SK-N-DZ (cell line): ENCODE measurements at places on chromosomes 6 and 20.

DNA sequence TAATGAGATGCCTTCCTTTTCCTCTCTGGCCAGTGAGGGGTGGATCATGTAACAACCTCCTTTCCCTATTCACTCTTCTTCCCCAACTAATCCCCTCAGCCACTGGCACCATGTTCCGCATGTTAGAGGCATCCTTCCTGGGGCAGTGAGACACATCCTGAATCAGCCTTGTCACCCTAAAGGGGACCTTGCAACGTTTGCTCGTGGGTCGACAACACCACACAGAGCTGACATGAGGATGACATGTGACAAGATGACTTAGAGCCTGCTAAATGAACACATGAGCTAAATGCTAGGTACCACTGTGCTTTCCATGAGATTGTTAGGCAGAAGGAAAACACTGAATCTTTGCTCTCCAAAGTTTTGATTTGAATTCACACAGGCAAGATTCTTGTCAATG, 129.2 kb downstream of the ATXN1 start:
- DNase-seq, result no peak

DNA sequence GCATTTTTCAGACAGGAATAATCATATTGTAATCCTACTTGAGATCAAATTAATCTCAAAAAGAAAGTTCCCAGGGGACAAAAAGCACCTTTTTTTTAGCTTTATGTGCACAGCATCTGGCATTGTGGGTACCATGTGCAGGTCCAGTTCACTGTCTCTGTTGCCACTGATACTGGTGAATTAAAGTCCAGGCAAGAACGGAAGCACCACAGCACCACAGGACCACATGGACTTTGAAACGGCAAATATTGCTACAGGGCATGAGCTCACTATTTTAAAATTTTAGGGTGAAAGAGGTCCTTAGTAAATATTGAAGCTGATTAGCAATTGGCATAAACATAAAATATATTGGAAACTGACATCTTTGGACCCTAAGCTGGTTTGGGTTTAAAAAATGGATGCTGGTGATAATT, 709.0 kb downstream of the EPM2A start:
- no peak for DNase-seq

DNA sequence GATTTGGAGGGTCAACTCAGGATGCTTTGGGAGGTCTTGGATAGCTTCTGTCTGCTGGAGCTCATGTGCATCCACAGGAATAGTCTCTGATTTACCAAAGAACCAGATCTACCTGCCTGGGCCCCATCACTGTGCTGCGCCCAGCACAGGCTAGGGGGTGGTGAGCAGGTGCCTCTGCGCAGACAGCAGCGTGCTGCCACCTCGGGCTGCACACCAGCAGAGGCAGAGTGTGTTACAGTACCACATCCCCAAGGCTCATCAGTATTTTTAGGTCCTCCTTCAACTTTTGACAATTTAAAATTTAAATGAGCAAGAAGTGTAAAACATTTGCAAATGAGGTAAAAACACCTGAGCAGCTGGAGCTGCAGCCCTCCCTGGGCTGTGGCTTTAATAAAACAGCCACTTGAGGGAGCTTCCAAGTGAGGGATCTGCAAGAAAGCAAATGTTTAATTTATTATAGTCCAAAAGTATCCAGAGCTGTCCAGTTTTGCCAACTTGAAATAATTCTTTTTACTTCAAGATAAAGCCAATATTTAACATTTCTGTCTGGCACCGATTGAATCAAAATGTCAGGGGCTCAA, 324.9 kb downstream of the ZFAND3 start:
- DNase-seq, result no peak

GRCh38 chr6:27726619-27727023, 185.6 kb downstream of the OR2B2 start:
- DNase-seq, result no peak

DNA sequence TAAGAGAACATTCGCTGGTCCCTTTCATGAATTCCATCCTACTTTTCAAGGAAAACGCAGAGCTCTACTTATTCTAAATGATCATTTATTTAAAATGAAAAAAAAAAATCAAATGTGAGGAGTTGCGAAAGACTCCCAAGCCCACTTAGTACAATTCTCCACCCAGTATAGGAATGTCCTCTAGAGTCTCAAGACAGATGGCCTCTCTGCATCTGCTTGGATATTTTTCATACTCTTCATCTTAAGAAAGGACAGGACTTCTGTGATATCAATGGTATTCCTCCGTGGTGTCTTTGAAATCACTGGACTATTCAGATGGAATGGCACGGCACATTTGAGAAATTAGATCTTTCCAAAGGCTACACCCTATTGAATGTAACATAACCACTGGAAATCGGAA, 107.1 kb downstream of the PTPRK start:
- DNase-seq, result no peak

- DNase-seq, result no peak
Observed at GRCh38 chr20:32970973-32971300, 33.3 kb downstream of the SUN5 start.

- no peak for DNase-seq
Observed at GRCh38 chr6:31874084-31874670, 4.6 kb downstream of the SLC44A4 start.

DNA sequence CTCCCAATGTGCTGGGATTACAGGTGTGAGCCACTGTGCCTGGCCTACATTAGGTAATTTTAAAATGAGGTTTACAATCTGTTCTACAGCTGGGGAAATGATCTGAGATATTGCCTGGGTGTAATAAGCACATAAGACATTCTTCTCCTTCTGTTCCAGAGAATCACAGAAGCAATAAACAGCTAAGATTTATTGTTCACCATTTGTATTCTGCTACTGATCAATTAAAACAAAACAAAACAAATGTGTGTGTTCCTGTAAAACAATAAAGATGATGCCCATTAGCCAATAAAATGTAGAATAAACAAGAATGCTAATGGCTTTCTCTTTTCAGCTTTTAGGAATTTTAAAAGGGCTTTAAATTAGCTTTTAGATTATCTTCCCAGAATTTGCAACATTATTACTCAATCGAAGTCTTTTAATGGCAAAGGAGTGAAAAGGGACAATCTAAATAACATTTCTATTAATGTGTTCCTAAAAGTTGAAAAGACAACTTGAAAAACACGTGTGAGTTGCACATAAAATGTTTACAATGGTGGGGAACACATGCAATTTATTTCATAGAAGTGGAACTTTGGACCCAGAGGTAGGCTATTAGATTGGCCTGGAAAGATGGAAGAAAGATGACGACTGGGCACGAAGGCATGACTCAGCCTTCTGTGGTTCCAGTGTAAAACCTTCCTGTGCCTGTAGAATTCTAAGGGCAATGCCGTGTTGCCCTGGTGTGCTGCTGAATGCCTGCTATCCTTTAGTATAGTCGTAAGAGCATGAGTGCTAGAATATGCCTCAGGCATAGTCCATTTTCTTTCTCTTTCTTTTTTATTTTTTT, 29.0 kb upstream of the DEK start:
- DNase-seq, result no peak

DNA sequence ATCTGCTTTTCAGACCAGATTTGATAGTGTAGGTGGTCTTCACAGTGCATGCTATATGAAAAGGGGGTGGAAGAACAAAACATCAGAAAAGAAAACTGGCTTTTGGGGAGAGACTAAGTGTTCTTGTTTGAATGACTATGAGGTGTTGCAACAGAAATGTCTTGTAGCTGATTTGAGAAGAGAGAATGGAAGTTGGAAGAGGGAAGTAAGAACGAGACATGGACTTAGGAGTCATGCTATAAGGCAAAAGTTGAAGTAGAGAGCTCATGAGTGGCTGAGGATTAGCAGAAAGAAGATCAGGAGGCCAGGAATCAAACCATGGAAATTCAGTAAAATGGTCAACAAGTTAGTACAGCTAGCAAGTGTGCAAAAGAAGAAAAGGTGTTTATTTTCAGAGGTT, 32.1 kb downstream of the FNDC1 start:
- DNase-seq, result no peak

GRCh38 chr20:43586641-43587040, 4.1 kb upstream of the IFT52 start:
- DNase-seq, result no peak

GRCh38 chr6:169101981-169102380, 151.7 kb downstream of the THBS2 start:
- no peak for DNase-seq

DNA sequence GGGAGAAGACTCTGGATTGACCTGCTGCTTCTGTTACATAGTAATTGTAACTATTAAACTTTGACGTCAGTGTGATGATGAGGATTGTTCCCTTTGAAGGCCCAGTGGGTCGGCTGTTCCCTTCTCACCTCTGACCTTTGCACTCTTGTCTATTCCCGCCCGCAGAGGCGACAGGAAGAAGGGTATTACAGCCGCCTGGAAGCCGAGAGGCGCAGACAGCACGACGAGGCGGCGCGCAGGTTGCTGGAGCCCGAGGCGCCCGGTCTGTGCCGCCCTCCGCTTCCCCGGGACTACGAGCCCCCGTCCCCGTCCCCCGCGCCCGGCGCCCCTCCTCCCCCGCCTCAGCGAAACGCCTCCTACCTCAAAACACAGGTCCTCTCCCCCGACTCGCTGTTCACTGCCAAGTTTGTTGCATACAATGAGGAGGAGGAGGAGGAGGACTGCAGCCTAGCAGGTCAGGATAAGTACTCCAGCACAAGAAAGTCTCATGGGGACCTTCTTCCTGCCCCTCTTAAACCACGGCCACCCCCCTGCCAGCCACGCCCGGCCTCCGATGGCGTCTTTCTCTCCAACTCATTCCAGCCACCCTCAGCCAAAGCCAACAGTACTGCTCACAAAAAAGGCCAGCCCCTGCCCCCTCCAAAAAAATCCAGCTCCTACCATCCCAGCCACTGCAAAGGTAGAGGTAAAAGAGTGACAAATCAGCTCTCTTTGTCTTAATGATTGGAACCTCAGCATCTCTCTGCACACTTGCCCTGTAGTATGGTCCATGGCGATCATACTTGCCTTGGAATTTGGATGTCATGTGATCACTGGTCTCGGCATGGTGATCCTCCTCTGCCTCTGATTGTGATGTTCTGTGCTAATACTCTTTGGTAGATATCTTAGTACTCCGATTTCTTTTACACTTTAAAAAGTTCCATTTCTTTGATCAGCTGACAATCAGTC, 31.6 kb upstream of the KIF25 start:
- no peak for DNase-seq

- no peak for DNase-seq
Observed at GRCh38 chr20:37821696-37822095, 81.2 kb upstream of the VSTM2L start.

GRCh38 chr20:19211252-19211651, 1.2 kb upstream of the SLC24A3 start:
- DNase-seq, result no peak

DNA sequence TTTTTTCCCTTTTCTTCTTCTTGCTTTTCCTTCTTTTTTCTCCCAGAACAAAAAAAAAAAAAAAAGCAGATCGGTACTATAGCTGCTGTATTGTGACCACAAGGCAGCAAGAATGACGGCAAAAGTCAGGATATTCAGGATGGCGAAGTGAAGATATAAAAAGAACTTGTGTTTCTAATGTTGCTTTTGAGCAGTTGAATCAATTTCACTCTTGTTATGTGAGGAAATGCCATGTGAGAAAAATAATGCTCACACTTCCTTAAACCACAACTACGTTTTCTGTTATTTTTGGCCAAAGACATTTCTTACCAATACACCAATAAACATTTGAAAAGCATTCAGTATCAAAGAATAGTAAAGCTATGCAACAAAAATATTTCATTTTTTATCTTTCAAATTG, 510.5 kb downstream of the HACE1 start:
- no peak for DNase-seq

DNA sequence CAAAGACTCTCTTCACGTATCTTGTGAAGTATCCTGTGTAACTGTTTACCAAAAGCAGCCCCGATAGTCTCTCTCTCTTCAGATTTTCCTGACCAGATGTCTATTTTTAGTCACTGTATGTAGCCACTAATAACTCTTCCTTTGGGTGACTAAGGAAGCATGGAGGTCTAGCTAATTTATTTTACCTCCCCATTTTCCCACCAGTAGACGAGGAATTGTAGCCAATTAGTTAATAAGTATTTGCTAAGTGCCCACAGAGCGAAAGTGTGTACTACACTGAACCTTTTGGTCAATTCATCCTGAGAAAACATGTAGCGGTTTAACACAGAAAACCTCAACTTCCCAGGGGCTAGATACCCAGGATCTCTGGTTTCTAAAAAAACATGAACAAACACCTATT, 180.6 kb downstream of the TBX18 start:
- DNase-seq, result no peak
